ENCODE measurements at places on chromosomes 1 and 21. TPM values are rescaled to one million over a fixed set of nuclear protein-coding genes. Genes with fewer than 3 reads are reported as not detected.

TRMT13 gene
- 19.7 TPM for total RNA-seq

RNASEL gene
- total RNA-seq = 3.6 TPM

SPATA6 gene
- total RNA-seq = 18.2 TPM

DISC1 gene
- 1.8 TPM for total RNA-seq

SLC5A3 gene
- total RNA-seq = 31.8 TPM

KCNE2 gene
- not detected for total RNA-seq

FABP3 gene
- total RNA-seq = 0.93 TPM

RNF186 gene
- total RNA-seq = not detected

RPE65 gene
- total RNA-seq = not detected

TCEA3 gene
- total RNA-seq = 0.54 TPM

BTBD8 gene
- total RNA-seq = 14.3 TPM

KIF17 gene
- total RNA-seq = 4.0 TPM

LCE1A gene
- total RNA-seq = not detected

HFM1 gene
- 15.1 TPM for total RNA-seq

NUDT4B gene
- total RNA-seq = 21.5 TPM

ZNF683 gene
- not detected for total RNA-seq

ASAP3 gene
- 3.9 TPM for total RNA-seq

FMO1 gene
- total RNA-seq = not detected

LRRC38 gene
- total RNA-seq = not detected

PRELP gene
- total RNA-seq = 0.34 TPM

ORC1 gene
- 47.4 TPM for total RNA-seq

LBR gene
- total RNA-seq = 171 TPM

CD164L2 gene
- total RNA-seq = 1.6 TPM

DEDD gene
- total RNA-seq = 34.8 TPM

SPRR1B gene
- not detected for total RNA-seq

PTBP2 gene
- total RNA-seq = 149 TPM

ADAR gene
- 128 TPM for total RNA-seq

AMIGO1 gene
- 4.5 TPM for total RNA-seq

WDTC1 gene
- total RNA-seq = 17.8 TPM

MATN1 gene
- total RNA-seq = not detected

PROX1 gene
- 1.3 TPM for total RNA-seq

EDN2 gene
- not detected for total RNA-seq

CAPN8 gene
- not detected for total RNA-seq
